ENCODE measurements at places on chromosomes 7 and 10. TPM values are rescaled to one million over a fixed set of nuclear protein-coding genes. Genes with fewer than 3 reads are reported as not detected.

The BAIAP2L1 gene
- polyA plus RNA-seq: 7.6 TPM

The SLC26A4 gene
- 0.79 TPM for polyA plus RNA-seq

DNA sequence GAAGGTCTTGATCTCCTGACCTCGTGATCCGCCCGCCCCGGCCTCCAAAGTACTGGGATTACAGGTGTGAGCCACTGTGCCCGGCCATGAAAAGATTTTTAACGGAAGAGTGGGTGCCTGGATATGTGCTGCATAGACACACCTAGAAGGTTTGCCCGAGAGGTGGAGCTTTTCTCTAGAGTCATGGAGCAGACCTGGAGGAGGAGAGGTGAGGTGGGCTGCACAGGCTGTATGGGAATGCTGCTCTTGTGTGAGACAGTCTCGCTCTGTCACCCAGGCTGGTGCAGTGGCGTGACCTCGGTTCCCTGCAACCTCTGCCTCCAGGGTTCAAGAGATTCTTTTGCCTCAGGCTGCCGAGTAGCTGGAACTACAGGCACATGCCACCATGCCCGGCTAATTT lies 103.3 kb downstream of the ACTR3B start:
- DNase-seq: no peak

- no peak for DNase-seq
Observed at GRCh38 chr10:14215641-14216040, 115.1 kb downstream of the FRMD4A start.

GRCh38 chr7:51785171-51785570 lies 468.6 kb upstream of the COBL start:
- no peak for DNase-seq

DNA sequence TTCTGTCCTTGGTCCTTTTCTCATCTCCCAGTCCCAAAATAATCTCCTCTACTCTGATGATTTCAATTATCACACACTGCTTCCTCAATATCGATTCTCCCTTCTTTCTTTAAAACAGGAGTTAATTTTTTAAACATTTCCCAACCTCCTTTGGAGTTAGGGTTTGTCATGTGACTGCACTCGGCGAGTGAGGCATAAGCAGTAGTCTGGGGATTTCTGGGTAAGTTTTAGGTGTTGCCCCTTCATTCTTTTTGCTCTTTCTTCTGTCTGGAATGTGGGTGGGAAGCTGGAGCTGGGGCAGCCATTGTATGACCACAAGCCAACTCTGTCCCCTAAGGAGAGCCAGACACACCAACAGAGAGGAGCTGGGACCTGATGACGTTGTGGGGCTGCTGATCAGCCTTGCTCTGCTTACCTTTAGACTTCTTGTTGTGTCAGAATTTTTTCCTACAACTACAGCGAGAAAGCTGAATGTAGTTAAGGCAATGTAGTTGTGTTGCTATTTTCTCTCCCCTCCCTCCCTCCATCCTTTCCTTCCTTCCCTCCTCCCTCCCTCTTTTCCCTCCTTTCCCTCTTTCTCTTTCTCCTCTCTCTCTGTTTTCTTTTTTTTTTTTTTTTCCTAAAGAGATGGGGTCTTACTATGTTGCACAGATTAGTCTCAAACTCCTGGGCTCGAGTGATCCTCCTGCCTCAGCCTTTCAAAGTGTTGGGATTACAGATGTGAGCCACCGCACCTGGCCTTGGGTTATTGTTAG lies 6.5 kb upstream of the TSPAN14 start:
- no peak for DNase-seq

Measured in hindlimb muscle (tissue), 1 donor.